Stimulated activated CD4-positive, alpha-beta T cell treated with anti-CD3 and anti-CD28 coated beads, TNF-alpha, amount 100 ng/mL, for 48 hours (primary cell): ENCODE measurements at places on chromosomes 12 and 14.

DNA sequence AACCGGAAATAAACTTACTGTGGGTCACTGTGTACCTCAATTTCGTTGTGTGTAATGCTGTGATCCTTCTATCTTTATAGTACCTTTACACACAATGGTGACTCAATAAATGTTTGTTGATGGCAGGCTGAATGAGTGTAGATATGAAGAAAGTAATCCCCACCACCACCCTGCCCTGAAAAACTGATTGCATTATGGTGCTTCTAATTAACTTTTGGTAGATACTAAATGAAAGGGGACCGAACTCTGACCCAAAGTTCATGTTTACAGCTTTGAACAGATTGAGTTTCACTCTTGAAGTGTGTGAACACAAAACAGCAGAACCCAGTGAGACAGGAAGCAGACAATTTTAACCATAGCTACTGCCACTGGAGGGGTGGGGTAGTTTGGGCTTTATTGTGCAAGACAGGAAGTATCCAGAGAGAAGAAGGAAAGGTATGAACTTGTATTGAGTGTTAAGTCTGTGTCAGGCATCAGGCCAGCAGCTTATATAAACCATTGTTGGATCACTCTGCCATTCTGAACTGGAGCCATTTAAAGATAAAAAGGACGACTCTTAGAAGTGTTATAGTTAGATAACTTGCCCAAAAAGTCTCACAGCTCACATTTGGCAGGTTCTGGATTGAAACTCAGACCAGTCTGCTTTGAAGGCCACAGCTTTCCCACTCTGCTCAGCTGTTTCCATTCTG, 197.0 kb upstream of the AMIGO2 start:
- DNase-seq, result no peak

GRCh38 chr12:95492462-95492861, 18.5 kb downstream of the METAP2 start:
- no peak for DNase-seq

GRCh38 chr12:10293151-10293550, 14.5 kb upstream of the KLRD1 start:
- no peak for DNase-seq

GRCh38 chr12:6266971-6267721, 43.3 kb upstream of the PLEKHG6 start:
- peak; percentile 52 for DNase-seq

DNA sequence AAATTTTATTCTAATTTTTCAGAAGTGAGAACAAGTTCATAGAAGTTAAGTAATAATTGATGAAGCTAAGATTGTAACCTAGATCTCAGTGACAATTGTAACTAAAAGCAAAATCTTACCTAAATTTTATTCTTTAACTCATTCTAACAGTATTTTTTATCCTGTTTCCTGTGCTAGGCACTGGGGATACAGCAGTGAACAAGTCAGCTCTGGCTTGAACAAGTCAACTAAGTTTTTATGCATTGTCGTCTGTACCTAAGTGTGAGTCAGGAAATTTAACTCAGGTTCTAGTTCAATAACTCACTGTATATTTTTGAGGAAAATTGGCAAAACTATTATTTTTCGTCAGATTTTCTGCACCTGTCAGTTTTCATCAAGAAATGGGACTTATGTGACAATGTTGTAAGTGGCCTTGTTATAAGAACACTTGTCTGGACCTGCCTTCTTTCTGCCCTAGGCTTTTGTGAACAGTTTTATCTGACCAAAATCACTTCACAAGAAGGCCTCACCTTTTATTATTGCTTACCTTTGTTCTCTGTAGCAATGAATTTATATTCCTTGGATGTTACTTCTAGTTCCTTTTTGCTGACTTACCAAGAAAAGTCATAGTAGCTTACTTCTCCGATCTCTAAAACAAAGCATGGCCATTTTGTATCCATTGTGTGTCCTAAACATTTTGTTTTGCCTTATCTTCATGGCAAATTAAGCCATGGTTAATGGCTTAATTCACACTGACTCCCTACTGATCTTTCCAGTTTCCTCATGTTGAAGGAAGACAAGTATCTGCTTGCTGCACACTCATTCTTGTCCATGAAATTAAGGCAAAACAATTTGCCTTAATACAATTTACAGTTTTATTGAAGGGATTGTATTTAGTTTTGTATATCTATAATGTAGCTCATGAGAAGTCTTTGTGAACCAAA, 2.7 kb downstream of the TMTC3 start:
- no peak for DNase-seq

DNA sequence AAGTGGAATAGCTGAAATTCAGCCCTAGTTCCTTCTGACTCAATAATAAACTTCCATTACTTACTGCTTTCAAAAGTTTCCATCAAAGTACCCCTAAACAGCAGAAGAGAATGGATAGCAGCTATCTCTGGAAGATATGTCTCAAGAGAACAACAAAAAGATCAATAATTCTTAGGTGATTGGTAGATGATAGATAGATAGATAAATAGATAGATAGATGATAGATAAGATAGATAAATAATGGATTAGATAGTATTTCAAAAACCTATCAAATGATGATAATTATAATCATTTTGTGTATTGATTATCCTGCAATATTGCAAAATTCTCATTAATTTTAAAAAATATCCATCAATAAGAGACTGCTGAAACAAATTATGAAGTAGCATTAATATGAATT, 97.4 kb upstream of the CCND2 start:
- DNase-seq, result no peak

- no peak for DNase-seq
Observed at GRCh38 chr12:122830517-122831214, 4.6 kb upstream of the HIP1R start.

- no peak for DNase-seq
Observed at GRCh38 chr14:64718762-64719161, 14.5 kb downstream of the PLEKHG3 start.

DNA sequence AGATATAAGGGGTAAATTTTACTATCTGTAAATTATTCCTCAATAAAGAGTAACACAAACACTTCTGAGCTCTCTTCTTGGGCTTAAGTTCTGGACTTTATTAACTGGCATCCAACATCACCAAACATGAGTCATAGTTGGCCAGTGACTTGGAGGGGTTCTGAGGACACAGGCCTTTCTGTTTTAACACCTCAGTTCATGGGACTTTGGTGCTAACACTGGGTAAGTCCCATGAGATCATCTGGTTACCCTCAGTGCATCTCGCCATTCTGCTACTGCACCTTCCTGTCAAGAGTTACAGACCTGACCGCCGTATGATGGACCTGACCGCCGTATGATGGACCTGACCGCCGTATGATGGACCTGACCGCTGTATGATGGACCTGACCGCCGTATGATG, 9.9 kb downstream of the SLC15A4 start:
- no peak for DNase-seq

DNA sequence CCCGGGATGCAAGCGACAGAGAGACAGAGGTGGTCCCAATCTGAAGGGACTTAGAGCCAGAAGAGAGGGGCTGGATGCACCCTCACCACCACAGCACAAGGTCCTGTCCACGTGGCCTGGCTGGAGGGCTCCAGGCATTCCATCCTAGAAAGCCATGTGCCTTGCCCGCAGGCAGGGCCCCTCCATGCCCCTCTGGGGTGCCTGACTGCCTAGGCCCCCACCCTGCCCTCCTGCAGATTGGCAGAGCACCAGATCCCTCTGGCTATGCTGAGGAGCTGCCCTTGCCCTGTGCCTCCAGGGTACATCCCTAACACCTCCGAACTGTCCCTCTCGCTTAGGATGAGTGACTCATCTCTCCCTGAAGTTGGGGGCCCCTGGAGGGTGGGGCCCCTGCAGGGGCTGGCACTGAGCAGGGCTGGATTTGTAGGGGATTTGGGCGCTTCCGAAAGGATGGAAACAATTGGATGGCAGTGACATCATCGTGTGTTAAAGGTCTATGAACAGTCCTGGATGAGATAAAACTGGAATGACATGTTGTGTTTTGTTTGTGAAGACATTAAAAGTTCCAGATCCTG, 50.9 kb downstream of the CHGA start:
- DNase-seq, result no peak

DNA sequence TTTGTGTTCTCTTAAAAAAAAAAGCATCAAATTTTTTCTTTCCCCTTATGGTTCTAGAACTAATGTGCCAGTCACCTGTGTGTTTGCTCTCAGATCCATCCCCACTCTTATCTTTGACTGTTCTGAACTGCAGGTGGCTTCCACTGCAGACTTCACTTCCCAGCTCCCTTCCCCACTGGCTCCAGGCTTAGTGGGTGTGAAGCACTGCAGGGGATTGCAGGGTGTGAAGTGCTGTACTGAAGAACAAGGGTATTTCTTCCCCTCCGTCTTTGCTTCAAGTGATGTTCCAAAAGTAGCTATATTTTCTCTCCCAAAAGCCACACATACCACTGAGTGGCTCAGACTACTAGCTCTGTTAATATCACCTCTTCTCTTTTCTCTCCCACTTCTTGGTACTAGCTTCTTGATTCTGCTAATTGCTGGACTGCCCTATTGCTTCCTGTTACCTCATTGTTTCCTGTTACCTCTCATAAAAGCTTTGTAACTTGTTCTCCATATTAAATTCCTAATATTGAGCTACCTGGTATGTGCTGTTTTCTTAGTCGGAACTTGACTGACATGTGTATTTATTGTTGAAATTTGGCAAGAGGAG, 115.4 kb upstream of the PRICKLE1 start:
- DNase-seq, result no peak

- DNase-seq, result no peak
Observed at GRCh38 chr12:16246264-16246663, 31.2 kb downstream of the SLC15A5 start.

DNA sequence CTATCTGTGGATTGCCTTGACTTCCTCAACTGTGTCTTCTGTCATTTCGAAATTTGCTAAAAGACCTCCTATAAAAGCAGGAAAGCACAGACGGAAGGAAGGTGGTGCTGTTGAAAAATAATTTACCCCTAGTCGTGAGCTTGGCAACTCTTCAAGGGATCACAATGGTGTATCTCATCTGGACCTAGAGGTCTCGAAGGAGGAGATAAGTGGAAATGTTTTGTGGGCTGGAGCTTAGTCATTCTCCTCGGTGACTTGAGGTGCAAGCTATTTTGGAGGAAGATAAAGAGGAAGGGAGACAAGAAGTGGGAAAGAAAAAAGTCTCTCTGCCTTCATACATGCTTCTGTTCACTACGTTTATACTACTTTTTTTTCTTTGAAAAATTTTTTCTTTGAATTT, 89.9 kb downstream of the FLRT2 start:
- DNase-seq, result no peak

GRCh38 chr12:88448337-88448915, 131.8 kb downstream of the KITLG start:
- no peak for DNase-seq

GRCh38 chr12:110067531-110067930, 19.2 kb upstream of the C12orf76 start:
- DNase-seq, result no peak

GRCh38 chr12:88132392-88132791, 9.5 kb downstream of the CEP290 start:
- DNase-seq, result no peak

DNA sequence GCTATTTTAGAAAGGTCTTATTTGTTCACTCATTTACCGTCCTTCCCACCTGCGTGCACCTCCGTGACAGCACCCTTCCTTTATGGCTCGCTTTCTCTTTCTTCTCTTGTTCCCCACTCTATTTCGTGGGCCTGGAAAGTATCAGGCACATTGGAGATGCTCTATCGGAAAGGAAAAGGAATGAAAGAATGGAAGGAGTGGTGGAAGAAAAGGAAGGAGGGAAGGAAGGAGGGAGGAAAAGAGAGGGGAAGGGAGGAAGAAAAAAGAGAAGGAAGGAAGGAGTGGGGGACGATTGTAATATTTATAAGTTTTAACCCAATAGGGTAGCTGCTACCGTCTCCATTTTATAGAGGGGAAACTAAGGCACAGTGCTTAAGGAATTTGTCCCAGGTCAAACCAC, 363.4 kb downstream of the CACNA1C start:
- no peak for DNase-seq

DNA sequence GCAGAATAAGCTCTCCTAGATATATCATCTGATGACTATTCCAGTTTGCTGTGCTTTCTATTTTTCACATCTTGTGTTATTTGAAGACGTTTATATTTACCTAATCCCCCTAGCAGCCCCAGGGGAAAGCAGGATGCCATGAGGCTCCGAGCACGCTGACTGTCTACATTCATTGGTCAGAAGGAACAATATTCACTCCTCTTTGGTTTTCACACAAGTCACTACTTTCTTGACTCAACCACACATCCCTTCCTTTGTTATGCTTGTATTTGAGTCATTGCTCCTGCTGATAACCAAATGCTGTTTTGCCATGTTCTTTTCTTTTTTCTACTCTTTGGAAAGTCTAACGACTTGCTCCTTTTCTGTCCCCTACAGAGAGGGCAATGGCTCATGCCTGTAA, 86.5 kb upstream of the SLC38A2 start:
- DNase-seq, result no peak

DNA sequence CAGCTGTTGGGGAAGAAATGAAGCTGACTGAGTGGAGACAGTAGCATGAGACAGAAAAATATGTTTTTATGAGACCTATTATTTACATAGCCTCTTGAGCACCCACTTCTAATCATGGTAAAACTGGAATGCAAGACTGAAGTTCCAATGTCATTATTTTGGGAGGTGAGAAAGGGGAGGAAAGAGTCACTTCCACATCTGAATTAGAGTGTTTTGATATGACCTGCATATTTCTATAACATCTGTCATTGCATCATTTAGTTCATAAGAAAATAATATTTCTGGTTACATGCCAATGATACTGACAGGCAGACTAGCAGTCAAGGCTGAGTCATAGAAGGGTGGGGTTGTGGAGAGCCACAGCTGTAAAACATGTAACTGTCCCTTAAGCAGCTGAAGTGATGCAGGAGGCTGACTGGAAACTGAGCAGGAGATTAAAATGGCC, 26.7 kb downstream of the NTN4 start:
- no peak for DNase-seq

GRCh38 chr14:34461334-34462131, 507 bp downstream of the SPTSSA start:
- DNase-seq, result no peak
